ENCODE measurements at places on chromosomes 2 and 18.

- no peak for DNase-seq
Measured at GRCh38 chr2:187228986-187229385, 219.1 kb downstream of the CALCRL start.

DNA sequence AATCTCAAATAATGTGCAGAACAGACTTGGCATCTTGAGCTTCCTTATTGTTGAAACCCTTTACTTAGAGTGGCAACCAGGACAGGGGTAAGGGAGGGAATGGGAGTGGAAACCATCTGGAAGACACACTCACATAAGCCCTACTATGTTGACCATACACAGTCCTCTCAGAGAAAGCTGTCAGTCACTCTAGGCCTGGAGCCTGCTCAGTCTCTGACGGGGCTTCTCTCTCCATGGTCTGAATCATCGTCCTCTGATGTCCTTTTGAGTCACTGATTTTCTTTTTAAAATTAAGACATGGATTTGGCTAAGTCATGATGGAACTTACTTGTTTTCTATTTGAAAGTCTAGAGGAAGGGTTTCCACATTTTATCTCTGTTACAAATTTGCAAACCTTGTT lies 74.0 kb downstream of the MYO1B start:
- DNase-seq: peak; percentile 67

GRCh38 chr2:15630978-15631719 lies 39.5 kb downstream of the DDX1 start:
- DNase-seq: no peak

DNA sequence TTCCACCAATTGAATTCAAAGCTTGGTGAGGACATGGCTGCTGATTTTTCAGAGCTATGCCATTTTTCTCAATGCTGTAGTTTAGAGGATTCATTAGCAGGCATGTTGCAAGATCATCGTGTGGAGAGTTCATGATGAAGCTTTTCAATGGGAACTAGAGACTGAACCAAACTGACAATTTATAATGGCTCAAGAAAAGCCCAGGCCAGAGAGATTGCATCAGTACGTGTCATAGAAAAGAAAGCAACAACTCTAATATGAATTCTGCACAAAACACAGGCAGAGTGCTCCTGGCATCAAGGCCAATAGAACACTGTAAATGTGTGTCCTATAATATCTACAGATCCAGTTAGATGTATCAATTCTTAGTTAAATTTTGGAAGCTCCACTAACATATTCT lies 477.6 kb downstream of the LRP1B start:
- no peak for DNase-seq

GRCh38 chr2:72830273-72830672 lies 4.4 kb upstream of the EXOC6B start:
- no peak for DNase-seq

GRCh38 chr2:53315149-53315548 lies 452.5 kb upstream of the CHAC2 start:
- DNase-seq: no peak

- DNase-seq: peak; percentile 42
Measured at GRCh38 chr2:85183479-85183878, 50.3 kb downstream of the TCF7L1 start.

GRCh38 chr2:605674-606608 lies 71.3 kb downstream of the TMEM18 start:
- DNase-seq: no peak

- DNase-seq: no peak
Measured at GRCh38 chr18:12373771-12374116, 3.3 kb downstream of the AFG3L2 start.

DNA sequence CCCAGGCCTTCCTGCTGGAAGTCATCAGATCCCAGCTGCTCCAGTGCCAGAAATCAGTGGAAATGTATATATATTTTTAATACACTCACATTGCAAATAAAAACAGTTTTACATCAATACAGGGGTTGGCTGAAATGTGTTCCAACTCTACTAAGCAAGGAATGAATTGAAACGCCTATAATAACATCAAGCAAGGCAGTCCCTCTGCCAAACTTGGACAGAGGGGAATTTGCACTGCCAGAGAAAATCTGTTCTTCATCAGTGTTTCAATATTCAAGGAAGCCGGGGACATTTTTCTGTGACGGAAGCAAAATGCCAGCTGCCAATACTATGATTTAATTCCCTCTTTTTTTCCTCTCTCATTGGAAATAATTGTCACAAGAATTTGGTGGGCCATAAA lies 335.3 kb downstream of the TNS1 start:
- no peak for DNase-seq

DNA sequence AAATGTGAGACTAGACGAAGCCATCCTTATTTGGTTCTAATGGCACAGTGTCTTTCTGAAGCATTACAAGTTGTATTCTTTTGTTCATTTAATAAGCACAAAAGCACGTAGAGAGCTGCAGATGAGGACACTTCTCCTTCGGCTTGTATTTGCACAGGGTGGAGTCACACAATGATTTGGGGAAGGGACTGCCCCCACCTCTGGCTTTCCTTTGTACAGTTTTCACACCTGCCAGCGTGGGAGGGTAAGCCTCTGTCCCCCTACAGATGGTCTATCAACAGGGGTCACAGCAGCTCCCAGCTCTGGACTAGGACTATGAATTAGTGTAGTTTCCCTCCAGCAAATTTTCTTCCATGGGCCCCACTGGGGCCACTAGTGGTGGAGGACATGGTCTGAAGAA lies 108.2 kb upstream of the KLHL14 start:
- DNase-seq: no peak

DNA sequence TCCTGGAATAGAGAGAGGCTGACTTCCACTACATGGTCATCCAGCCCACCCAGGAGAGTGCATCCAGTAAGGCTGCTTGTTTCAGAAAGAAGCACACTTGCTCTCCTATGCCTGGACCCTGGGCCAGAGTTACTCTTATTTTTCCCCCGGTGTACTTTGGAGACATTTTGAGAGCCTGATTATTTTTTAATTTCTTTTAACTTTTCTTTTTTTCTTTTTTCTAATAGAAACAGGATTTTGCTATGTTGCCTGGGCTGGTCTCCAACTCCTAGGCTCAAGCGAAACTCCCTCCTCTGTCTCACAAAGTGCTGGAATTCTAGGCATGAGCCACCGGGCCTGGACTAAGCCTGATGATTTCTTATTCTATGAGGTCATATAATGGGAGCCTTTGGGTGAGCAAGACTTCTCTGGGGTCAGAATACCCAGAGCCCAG lies 62.2 kb downstream of the RPL37A start:
- peak; percentile 60 for DNase-seq

GRCh38 chr18:59801576-59801975 lies 98.2 kb upstream of the PMAIP1 start:
- no peak for DNase-seq

GRCh38 chr2:117763804-117764203 lies 50.7 kb upstream of the DDX18 start:
- no peak for DNase-seq

- DNase-seq: no peak
Measured at GRCh38 chr2:157722580-157723234, 94.0 kb upstream of the ACVR1C start.

- DNase-seq: no peak
Measured at GRCh38 chr2:232971744-232972143, 41.3 kb downstream of the NGEF start.

DNA sequence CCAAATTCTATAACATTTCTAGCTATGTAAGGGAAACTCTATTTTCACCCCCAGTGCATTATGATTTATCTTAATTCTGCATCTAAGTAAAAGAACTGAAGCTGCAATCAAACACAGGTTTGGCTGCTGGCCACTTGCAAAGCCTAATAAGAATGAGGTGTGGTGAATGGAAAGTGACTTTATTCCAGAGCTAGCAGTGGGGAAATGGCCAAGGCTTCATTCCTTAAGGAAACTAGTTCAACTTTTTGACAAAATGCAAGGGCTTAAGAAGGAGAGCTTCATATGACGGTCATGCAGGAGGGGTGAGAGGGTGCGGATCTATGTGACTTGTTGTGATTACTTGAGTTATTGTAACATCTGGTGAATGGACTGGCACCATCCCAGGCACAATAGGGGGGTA lies 1802.0 kb downstream of the SUCLG1 start:
- DNase-seq: no peak

DNA sequence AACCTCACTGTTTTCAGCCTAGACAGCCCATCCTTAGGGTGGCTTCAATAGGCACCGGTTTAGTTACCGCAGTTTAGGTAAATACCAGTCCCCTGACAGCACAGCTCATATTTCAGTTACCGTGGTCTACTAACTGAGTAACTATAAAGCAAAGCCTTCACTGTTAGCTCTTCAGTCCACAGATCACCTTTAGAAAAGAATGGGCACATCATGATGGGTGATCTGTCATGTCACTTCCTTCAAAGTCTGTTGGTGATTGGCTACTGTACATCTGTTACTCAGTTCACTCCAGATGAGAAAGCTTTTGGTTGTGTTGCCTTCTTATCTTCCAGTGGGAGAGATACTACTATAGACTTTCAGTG lies 21.0 kb downstream of the SLC20A1 start:
- no peak for DNase-seq

GRCh38 chr18:79873449-79874110 lies 75.8 kb downstream of the KCNG2 start:
- no peak for DNase-seq

DNA sequence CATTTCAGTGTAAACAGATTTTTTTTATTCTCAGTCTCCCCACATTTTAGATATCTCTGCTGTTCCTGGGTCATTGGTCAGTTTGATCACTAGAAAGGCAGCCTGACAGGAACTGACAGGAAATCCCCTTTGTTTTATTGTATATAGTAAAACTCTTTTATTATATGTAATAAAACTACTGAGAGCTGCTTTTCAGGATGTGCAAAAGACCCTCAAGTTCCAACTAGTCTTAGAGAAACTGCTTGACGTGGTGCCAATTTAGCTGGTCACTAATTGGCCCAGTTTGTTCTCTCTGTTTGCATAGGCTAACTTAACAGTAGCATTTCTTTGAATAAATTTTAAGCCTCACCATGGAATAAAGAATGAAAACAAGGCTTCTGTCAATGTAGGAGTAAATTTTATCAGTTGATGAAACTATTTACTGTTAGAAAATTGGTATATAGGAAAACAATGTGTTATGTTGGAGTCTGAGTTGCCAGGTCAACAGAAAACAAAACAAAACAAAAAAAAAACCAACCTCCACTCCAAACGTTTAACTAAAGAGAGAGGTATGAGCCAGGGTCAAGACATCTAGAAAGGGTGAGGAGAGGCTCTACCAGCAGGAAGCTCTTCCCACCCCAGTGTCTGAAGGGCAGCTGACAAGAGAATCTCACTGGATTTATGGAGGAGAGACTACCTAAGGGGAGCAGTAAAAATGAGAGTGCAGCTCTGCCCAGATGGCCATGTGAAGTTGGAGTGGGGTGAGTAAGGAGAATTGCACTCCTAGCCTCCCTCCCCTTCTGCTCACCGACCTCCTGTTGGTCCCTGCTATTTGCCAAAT lies 184.6 kb downstream of the ST6GAL2 start:
- no peak for DNase-seq

DNA sequence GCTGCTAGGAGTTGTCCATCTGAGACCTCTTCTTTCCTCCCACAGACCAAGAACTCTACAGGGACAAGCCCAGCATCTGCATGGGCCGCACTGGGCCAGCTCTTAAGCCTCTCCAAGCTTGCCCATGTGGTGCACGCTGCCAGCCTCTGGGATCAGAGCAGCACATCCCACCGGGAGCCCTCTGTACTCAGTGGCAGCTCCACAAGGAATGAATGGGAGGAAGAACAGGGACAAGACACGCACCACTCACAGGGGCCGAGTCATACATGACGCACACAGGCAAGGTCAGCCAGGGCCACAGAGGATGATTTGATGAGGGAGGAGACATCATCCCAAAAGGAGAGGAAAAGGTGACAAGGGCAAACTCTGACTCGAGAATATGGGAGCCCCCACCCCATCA lies 268.3 kb downstream of the KLHL29 start:
- DNase-seq: peak; percentile 32

- no peak for DNase-seq
Measured at GRCh38 chr2:25602333-25602723, 71.0 kb downstream of the DTNB start.

DNA sequence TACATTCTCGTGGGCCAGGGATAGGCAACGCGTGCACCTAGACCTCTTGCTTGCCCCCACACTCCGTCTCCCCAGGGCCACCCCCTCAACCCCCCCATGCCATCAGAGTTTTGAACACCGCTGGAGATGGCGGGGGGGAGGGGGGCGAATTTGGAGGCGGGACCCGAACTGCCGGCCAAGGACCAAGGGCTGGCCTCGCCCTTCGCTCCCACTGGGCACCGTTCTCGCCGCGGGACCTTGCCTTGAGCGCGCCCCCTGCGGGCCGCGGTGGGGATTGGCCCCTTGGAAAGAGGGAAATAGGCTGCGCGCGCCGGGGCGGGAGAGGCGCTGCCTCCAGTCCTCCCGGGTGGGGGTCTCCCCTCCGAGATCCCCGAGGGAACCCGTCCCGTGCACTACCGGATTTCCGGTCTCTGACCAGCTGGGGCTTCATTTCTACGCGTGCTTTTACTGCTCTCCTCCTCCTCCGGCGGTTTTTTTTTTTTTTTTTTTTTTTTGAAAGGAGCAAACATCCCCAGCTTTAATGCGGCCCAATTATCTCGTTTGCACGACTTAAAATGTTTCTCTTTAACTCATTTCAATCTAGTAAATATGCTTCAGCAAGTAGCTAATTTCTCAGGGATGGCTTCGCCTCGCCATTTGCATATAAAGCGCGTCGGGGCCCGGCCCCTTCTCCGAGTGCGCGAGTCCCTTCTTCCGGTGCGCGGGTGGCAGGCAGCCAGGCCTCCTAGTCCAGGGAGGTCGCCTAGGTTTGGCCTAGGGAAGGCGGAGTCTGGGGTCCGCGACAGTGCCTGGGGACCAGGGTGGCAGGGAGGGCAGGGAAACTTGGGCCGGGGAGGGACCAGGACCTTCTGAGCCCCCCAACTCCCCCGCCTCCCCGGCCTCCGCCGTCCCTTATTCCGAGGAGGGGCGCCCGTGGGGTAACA lies 10.0 kb upstream of the GBX2 start:
- DNase-seq: peak; percentile 76

GRCh38 chr2:106956879-106957278 lies 70.9 kb upstream of the ST6GAL2 start:
- peak; percentile 98 for DNase-seq

- DNase-seq: no peak
Measured at GRCh38 chr2:120661551-120661950, 74.1 kb upstream of the GLI2 start.

- DNase-seq: no peak
Measured at GRCh38 chr2:169285531-169286235, 76.7 kb downstream of the LRP2 start.

GRCh38 chr2:23604731-23605130 lies 219.8 kb downstream of the KLHL29 start:
- no peak for DNase-seq

DNA sequence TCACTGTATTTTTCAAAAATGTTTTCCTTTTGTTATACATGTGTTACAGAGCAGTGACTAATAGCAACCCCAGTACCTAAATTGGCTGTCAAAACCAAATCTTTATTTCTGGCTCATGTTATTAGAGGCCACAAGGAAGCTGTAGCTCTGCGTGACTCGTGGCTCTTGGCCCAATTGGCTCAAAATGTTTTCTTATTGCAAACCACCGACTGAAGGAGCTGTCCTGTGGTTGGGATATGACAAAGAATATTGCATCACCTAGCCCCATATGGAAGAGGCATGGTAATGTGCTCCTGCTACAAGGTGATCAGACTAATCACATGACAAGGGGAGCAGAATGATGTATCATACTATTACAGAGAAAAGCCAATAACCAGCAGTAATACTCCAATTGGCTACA lies 1058.5 kb downstream of the CBLN2 start:
- no peak for DNase-seq

Measured in EL (cell line).